ENCODE measurements at places on chromosomes 3 and 15.

- DNase-seq = no peak
Observed at GRCh38 chr3:87855616-87856015, 203.2 kb downstream of the CGGBP1 start.

DNA sequence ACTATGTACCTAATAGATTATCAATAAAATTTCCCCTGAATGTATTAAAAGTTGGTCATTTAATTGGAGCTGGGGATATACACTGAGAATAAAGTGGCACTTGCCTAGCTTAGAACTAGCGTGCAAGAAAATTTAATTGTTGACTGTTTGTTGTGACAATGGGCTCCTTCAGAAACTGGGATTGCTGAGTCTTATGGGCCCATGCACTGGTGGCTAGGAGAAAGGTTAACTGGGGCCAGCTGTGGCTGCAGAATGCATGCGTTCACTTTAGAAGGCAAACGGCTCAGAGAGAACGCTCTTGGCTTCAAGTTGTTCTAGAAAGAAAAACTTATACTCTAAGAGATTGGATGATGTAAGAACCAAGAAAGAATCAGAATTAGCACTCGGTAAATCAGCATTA lies 18.7 kb upstream of the LPP start:
- DNase-seq = no peak

- DNase-seq = peak; percentile 27
Observed at GRCh38 chr3:37855363-37855970, 6.2 kb upstream of the CTDSPL start.

- no peak for DNase-seq
Observed at GRCh38 chr15:32833379-32833821, 115.6 kb downstream of the GREM1 start.

- DNase-seq = peak; percentile 3
Observed at GRCh38 chr3:64685800-64686445, 1.9 kb downstream of the ADAMTS9 start.

- DNase-seq = no peak
Observed at GRCh38 chr3:161244538-161244937, 23.4 kb downstream of the NMD3 start.

- no peak for DNase-seq
Observed at GRCh38 chr3:27216955-27217552, 152.1 kb downstream of the NEK10 start.

DNA sequence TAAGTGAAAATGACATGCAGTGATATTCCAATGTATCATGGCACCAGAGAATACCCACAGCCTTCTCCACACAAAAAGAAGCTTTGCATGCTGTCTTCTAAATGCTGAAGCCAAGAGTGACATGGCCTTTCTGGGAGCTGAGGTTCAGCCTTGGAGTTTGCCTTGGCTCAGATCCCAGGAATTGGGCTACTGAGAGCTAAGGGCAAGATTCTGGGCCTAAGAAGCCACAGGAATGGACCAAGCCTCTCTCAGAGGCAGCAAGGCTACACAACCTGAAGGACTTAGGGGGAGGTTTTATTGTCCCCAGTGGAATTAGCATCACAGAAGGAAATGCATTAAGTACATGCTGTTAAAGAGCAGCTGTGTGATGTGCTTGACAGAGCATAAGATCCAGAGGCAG lies 1078.5 kb downstream of the TUSC7 start:
- DNase-seq = no peak

- no peak for DNase-seq
Observed at GRCh38 chr3:124296406-124296805, 304.5 kb upstream of the ROPN1 start.

DNA sequence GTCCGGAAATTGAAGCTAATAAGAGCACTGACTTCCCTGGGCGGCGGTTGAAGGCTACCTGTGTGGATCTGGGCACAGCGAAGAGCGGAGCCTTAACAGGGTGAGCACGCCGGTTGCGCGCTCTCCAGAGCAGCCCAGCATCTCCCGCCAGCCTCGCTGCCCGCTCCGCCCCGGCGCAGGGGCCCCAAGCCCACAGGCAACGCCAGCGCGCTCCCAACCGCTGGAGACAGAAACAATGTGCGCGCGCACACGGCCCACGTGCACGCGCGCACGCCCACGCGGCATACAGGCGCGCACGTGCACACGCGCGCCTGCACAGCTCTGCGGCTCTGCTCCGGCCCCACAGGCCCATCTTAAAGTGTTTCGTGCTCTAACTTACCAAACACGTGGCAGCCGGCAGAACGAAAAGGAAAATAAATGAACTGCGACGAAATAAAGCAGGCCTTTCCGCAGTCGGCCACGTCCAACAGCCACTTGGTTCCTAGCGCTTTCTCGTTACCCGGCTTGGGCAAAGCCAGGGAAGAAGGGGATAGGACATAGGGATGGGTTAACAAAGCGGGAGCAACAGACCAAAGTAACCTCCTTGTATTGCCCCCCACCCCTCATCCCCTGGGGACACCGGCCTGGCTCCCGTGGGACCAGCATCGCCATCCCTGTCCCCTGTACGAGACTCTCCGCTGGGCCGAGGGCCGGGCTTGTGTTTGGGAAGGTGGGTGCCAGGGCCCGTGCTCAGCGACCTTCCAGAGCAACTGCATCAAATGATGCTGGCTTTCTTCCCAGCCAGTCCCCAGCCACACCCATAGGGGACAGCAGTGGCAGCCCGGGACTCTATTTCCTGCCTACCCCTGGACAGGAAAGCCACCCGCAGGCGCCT lies 203.7 kb downstream of the ABHD5 start:
- peak; percentile 88 for DNase-seq

DNA sequence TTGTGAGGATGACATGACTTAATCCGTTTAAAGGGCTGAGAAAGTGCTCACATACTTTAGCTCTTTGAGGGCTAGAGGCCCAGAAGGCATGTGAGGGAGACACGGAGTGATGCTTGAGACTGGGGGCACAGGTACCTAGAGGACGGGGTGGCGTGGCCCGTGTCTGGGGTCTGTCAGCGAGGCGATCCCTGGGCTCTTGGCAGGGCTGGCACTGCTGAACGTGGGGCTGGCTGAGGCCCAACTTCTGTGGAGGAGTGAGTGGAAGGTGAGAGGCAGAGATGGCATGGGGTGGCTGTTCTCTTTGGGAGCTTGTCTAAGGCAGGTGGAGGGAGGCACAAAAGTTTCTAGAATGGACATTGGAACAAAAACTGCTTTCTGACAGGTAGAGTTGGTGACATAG lies 9.5 kb downstream of the SEMA4B start:
- no peak for DNase-seq

DNA sequence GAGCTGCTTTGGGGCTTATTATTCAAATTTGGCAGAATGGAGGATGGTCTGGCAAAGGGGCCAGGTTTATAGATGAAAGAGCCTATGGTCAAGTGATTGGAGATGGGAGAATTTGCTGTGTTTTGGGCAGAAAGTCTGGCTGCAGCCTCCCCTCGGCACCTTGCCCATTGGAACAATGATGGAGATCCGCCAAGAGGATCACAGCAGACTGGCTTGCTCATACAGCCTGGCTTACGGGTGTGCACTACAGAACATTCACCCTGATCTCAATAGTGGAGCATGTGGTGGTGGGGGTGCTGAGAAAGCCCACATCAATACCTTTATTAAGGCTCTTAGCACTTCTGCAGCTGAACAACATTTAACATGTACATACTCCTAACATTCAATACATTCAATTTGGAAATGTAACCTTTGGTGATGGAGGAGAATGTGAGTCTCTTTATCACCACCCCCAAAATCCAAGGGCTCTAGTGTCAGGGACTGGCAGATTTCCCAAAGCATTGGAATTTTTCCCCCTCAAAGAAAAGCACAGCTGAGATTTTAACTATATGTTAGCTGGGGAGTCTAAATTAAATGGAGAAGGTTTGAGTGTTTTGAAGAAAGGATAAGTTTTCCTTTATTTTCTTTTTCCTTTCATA lies 118.4 kb upstream of the TMC3 start:
- DNase-seq = peak; percentile 86

DNA sequence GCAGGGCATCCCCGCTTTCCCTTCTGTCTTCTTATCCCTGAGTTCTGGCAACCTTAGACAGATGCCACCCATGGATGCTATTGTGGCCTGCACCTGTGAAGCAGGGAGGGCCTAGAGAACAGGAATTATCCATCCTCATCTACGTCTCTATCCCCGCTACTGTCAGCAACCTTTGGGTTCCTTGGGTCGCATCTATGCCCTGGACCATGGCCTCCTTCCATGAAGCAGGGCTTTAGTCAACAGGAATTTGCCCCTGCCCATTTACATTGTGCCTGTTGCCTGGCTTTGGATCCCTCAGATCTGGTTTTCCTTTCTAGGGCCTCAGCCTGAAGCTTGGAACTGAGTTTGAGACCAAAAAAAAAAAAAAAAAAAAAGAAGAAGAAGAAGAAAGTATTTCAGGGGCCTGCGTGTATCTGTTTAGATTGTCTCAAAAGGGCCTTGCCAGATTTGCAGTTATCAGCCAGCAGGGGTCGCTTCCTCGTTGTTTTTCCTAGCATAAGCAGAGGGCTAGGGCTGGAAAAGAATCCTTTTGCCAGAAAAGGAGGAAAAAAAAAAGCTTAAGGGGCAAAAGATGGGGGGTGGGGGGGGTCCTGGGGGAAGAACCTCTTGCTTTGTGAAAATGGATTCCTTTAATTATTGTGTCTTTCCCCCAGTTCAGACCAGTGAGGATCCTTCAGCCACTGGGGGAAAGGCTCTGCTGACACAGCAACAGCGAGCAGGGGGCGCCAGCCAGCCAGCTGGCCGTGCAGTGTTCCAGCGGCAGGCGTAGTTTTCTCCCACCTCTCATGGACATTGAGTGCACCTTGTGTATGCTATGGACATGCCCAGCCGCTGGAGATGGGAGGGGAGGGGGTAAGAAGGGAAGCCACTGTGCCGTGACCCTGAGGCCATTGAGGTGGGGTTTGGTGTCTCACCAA lies 65.7 kb upstream of the ALDH1L1 start:
- peak; percentile 41 for DNase-seq

DNA sequence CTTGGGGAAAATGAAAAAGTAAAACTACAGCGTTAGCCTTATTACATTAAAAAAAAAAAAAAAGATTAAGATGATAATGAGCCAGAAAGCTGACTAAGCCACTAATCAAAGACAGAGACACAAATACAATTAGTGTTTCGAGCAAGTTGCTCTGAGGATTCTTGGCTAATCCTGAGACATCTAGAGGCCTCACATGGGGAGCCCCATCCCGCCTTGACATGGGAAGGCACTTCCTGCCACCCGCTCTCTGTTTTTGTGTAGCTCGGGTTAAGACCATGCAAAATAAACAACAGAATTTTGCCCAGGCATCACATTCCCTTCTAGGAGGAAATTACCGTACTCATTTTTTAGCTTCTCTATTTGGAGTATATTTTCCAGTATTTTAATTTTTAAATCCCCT lies 15.3 kb downstream of the HESX1 start:
- no peak for DNase-seq

GRCh38 chr15:66841953-66842681 lies 140.1 kb downstream of the SMAD6 start:
- DNase-seq = peak; percentile 52

GRCh38 chr3:130480736-130481135 lies 36.2 kb upstream of the COL6A6 start:
- no peak for DNase-seq

DNA sequence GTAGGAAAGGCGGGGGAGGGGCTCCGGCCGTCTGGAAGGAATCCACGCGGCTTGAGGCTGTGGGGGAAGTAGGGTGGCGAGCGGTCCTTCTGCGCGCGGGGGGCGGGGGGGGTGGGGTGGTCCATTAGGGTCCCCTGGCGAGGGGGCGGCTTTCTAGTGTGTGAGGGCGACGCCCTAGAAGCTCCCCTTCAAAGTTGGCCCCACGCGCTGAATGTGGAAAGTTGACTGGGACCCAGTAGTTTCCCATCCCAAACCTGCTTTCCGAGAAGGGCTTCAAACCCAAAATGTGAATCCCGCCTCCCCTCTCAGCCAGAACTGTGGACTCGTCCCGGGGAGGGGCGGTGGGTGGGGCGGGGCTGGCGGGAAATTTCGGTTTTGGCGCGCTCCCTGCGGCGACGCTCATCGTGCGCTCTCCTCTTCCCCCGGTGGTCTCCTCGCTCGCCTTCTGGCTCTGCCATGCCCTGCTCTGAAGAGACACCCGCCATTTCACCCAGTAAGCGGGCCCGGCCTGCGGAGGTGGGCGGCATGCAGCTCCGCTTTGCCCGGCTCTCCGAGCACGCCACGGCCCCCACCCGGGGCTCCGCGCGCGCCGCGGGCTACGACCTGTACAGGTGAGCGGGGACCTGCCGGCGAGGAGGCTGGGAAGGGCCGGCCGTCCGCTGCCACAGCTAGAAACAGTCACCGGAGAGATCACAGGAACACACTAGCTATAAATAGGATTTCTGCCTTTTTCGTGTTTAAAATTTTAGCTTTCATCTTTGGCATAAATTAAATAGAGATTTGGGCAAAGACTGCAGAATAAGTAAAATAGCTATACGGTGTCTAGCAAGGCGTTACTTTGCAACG lies 790 bp downstream of the DUT start:
- peak; percentile 69 for DNase-seq

- peak; percentile 87 for DNase-seq
Observed at GRCh38 chr15:59437817-59438624, at the start of gene FAM81A. TSS of gene FAM81A (plus strand) at chr15:59438186. CDS start at chr15:59458627, 20,441 bp downstream.

GRCh38 chr3:32586356-32586755 lies 15.7 kb upstream of the DYNC1LI1 start:
- DNase-seq = no peak

GRCh38 chr3:63910001-63910400 lies 2.2 kb downstream of the SCAANT1 start:
- DNase-seq = no peak

GRCh38 chr3:113272385-113272779 lies 61.0 kb downstream of the BOC start:
- no peak for DNase-seq

DNA sequence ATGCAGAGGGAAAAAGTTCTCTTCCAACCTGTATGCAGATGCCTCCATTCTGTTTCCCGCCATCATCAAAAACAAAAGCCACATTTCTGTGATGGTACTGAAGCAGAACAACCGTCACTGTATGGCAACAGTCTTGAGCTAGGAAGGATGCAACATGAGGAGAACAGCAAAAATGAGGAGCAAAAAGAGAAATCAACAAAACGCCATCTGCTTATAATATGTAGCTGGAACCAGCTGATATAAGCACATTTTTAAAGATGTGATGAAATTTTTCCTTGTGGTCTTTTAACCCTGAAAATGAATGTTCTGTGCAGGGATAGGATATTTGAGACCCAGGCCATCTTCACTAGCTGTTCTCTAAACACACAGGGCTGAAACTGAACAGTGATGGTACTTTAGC lies 287.0 kb downstream of the ZIC4 start:
- DNase-seq = no peak

DNA sequence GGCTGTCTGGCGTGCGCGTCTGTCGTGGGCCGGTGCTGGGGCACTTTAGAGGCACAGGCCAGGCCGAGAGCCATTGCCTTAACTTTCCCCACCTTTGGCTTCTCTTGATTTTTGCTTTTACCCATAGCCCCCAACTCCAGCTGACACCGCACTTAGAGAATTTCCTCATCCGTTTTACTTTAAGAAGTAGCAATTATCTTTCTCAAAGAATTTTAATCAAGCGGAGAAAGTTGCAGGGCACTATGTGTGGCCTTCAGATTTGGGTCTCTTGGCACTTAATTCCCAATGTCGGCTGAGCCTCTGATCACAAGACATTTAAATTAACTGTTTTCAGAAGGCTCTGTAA lies 1.2 kb downstream of the ALDH1A3 start:
- no peak for DNase-seq

- no peak for DNase-seq
Observed at GRCh38 chr3:137990427-137990826, 19.5 kb upstream of the CLDN18 start.
